Activated CD8-positive, alpha-beta memory T cell treated with anti-CD3 and anti-CD28 coated beads for 1 hour (primary cell): ENCODE measurements at places on chromosomes 1 and 21.

GRCh38 chr1:30449428-30450147, 273.8 kb downstream of the MATN1 start:
- DNase-seq: no peak

GRCh38 chr1:154735804-154736168, 127.8 kb upstream of the ADAR start:
- no peak for DNase-seq

DNA sequence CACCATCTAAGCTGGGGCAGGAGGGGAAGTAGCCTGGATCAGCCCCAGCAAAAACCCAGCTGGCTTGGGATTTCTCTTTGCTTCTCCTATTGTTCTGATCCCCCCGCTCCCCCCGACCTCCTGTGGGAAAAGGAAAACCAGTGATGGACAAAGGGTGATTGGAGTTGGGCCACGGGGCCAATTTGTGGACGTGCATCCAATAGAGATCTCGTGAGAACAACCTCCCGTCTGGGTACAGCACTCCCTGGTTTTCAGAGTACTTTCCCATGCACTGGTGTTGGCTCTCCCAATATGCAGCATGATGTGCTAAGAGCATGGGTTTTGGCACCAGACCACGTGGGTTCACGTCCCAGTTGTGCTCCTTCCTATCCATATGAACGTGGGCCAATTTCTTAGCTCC, 9.0 kb downstream of the BLACAT1 start:
- DNase-seq: no peak

DNA sequence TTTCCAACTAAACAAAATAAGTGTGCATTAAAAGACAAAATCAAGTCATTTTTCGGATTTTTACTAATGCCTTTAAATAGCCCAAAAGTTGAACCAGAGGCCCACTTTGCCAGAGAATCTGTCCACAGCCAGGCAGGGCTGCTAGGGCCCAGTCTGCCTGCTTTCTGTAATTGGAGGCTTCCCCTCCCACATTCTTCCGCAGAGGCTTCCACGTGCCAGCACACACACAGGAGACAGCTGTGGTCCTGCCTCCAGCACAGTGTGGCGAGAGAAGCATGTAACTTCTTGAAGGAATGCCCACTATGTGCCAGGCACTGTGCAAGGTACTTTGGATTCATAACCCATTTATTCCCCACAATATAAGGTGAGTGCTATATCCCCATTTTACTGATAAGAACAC, 11.3 kb upstream of the PDZK1IP1 start:
- DNase-seq: no peak

GRCh38 chr1:101145449-101145820, 91.4 kb upstream of the S1PR1 start:
- DNase-seq: no peak

DNA sequence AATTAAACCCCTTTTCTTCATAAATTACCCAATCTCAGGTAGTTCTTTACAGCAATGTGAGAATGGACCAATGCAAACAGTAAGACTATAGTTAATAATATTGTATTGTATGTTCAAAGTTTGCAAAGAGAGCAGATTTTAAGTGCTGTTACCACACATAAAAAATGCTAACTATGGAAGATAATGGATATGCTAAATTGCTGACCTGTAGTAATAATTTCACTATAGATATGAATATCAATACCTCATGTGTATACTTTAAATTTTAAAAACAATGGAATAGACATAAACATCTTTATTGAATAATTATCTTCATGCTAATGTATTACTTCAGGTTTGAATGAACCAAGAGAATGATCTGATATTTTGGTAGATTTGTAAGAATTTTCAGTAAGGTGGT, 552.4 kb upstream of the CHRM3 start:
- DNase-seq: no peak

GRCh38 chr1:17839641-17840196, 84.6 kb downstream of the ACTL8 start:
- no peak for DNase-seq

DNA sequence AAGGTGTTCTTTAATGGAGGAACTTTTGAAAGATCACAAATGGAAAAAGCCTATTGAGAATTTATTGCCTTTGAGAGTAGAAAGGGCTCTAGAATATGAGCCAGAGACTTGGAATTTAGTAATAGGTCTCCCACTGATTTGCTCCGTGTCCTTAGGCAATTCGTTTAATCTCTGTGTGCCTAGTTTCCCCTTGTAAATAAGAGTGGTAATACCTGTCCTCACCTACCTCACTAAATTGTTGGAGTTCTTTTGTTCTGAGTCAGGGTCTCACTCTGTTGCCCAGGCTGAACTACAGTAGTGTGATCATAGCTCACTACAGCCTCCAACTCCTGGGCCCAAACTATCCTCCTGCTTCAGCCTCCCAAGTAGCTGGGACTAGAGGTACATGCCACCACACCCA, 15.0 kb upstream of the TEKT2 start:
- no peak for DNase-seq

- no peak for DNase-seq
Observed at GRCh38 chr1:65276197-65276939, 33.0 kb upstream of the DNAJC6 start.

DNA sequence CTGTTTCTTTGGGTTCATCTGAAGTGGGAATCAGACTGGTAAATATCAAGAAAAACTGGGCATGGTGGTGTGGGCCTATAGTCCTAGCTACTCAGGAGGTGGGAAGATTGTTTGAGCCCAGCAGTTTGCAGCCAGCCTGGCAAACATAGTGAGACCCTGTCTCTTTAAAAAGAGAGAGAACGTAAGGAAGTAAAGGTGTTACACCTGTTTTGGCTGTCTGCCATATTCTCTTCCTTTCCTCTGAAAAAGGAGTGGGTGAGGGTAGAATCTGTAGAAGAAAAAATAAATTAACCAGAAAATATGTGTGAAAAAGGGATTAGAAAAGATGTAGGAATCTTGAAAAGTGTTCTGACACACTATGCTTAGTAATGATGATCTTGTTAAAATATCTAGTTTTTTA, 20.0 kb downstream of the AHCYL1 start:
- no peak for DNase-seq

DNA sequence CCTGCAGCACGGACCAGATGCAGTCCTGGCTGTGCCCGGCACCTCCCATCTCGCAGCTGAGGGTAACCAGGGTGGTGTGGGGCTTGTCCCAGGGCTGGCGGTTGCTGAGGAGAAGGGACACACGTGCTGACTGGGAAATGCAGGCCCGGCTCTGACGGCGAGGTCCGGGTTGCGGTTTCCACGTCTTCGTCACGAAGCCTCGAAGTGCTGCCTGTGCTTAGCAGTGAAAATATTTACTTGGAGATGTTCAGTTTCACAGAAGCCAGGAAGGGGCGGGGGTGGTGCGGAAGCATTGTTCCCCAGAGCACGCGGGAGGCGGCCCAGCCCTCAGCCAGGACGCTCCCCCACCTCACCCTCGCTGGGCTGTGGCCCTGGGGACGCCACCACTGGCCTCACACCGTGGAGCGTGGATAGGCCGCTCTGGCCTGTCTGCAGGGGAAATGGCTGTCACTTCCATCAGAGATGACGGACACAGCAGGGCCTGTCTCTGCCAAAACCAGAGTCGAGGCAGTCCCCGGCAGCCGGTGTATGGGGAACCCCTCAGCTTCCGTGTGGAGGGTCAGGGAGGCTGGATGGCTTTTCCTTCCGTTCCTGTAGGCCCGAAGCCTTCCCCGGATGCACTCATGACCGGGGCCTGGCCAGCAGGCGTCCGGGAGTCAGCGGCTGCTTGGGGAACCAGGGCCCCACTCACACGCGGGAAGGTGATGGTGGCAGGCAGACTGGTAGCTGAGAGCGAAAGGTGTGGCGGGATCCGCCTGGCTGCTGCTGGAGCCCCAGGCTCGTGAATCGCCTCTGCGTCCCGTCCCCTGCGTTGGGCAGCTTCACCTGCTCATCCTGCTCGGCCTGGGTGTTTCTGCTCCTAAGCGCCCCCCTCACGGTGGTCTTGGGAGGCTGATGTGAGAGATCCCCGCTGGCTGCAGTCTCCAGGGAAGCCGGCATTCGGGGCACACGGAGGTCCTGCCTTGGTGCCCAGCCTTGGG, 14.7 kb upstream of the POFUT2 start:
- DNase-seq: no peak

GRCh38 chr1:172420385-172420784, at the start of gene C1orf105:
TSS of gene C1orf105 (plus strand) at chr1:172420685. CDS start at chr1:172420886, 201 bp downstream.
- DNase-seq: no peak

DNA sequence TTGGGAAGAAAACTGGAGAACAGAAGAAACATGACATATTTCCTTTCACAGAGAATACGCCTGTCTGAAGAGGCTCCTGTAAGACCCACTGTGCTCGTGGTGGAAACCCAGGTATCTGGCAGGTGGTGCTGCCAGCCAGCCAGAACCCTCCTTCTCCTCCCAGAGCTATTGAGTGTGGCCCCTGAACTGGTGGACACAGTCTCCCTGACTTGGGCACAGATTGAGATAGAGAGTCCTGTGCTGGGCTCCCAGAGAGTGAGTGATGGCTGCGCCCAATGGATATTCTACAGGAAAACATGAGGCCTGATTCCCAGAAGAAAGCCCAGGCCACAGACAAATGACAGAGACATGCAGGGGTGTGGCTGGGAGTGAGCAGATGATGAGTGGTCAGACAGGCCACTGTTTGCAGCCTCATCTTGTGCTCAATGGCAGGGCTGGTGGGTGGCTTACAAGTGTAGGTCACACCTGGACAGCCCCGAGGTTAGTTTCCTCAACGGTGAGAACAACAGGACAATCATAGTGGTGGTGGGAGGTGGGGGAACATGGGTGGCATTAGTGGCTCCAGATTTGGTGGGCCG, 127.9 kb downstream of the PTPRU start:
- no peak for DNase-seq

DNA sequence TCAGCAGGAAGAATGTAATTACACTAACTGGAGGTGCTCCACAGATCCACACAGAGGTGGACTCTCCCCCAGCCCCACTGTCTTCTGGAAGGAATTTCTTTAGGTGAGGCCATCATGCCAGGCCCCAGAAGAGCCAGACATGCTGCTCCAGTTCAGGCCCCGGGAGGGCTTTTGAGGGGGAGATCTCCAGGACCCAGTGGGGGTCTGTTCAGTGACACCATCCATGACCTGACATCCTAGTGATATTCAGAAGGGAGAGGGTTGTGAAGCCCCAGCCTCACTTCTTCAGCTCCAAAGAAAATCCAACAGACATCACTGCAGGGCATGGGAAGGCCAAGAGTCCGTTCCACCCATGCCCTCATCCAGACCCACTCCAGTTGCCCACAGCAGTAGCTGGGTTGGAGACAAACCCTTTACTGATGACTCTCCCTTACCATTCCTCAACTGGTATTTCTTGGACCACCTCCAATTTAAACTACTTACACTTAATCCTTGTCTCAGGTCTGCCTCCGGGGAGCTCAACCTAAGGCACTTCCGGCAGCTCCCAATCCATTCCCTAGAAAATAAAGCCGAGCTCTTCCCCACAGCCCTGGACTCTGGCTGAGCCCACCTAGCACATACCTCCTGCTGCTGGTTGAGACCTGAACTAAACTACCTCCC, 39.2 kb downstream of the CSMD2 start:
- no peak for DNase-seq

DNA sequence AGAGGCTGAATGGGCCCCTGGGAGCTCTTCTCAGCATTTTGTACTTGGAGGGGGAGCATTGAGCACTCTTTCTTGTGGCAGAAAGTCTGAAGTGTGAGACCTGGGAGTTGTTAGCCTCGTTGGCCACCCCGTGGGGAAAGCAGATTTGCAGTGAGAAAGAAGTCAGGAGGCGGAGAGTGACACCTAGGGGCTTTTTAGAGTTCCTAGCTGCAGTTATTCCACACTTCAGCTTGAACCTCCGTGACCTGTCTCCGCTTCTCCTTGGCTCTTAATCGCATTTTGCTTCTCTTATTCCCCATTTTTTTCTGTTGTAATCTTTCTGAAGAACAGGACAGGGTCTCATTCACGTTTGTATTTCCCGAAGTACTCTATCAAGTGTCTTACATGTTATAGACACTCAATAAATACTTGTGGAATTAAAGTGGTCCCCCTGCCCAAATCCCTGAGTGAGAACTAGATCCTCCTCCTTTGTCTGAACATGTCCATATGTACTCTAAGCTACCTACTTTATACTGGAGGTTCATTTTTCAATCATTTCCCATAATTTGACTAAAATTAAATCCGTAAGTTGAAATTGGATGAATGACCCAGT, 14.5 kb upstream of the C1orf141 start:
- DNase-seq: peak; percentile 32

DNA sequence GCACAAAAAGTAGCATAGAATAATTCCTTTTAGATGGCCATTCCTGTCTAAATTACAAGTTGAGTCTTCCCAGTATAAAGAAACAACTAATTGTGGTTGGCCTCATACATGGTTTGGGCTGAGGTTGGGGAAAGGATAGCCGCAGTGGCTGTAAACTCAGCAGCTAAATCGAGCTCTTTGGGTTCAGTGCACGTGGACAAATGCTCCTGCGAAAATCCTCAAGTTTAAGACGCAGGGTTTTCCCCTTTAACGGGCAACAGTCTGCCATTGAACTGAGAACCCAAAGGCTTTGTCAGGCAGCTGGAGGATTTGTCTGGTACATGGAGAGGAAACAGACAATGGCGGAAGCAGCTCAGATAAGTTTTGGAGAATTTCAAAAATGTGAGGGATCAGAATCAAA, 331.9 kb downstream of the TGFB2 start:
- DNase-seq: no peak
